ENCODE measurements at places on chromosomes 16 and 17.

DNA sequence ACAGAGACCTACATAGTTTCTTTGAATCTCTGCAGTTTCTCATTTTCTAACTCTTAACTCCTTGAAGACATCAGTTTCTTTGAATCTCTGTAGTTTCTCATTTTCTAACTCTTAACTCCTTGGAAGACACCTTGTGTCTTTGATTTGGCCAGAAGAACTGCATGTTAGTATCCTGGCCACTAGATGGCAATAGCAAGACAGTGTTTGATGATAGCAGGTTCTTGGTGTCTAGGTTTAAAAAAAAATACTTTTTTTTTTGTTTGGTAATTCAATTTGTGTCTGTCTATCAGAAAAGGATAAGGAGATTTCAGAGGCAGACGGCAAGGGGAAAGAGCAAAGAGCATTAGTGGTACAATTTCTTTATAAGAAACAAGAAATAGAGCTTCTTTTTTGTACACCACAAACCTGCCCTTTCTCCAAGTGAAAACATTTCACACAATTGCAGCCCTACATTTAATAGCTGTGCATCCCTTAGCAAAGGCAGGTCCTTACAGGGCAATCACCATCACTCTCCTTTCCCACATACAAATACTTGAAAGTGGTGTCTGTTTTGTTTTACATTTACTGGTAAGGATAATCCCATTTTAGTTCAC, 1324.9 kb upstream of the CDH8 start:
- DNase-seq, result peak; percentile 40

DNA sequence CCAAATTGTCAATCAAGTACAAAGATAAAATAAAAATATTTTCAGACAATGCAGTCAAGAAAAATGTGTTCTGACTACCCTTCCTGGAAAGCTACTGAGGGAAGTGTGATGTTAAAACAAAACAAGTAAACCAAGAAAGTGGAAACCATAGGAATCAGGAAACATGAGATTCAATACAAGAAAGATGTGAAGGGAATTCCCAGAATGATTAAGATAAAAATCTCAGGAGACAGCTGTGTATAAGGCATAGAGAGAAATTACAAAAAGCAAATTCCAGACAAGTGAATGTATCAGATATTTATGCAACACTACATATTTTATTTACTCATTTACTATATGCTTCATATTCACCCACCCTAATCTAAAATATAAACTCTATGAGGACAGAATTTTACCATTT, 32.2 kb downstream of the TRIM37 start:
- no peak for DNase-seq

GRCh38 chr17:48134912-48135480, 27.4 kb downstream of the SNX11 start:
- DNase-seq, result no peak

- no peak for DNase-seq
Measured at GRCh38 chr17:60823515-60823914, 145.9 kb downstream of the BCAS3 start.

DNA sequence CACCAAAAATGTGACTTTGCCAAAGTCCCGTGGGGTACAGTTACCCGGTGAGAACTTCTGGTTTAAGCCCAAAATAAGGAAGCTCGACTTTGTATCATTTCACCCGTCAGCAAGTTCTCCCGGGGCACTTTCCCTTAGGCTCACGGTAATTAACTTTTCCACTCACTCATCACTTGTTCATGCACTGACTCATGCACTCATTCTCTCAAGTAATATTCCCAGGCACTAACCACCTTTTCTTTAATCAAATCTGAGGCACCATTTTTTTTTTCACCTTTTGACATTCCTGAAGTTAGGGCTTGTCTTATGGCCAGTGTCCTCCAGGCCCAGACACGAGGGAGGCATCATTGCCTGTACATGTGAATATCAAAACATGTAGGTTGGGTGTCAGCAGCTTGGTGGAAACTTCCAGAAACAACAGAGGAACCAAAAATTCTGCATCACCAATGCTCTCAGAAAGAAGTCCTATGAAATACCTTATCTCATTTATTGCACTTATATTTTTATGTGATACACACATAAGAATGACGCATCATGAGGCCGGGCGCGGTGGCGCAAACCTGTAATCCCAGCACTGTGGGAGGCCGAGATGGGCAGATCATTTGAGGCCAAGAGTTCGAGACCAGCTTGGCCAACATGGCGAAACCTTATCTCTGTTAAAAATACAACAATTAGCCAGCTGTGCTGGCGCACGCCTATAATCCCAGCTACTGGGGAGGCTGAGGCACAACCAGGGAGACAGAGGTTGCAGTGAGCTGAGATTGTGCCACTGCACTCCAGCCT, 36.1 kb upstream of the ATP2C2 start:
- DNase-seq, result no peak

- DNase-seq, result no peak
Measured at GRCh38 chr16:1992704-1993317, 3.0 kb downstream of the SYNGR3 start.

- no peak for DNase-seq
Measured at GRCh38 chr17:27538156-27538955, 82.1 kb downstream of the KSR1 start.

GRCh38 chr17:21288571-21289017, 4.1 kb downstream of the MAP2K3 start:
- DNase-seq, result no peak

DNA sequence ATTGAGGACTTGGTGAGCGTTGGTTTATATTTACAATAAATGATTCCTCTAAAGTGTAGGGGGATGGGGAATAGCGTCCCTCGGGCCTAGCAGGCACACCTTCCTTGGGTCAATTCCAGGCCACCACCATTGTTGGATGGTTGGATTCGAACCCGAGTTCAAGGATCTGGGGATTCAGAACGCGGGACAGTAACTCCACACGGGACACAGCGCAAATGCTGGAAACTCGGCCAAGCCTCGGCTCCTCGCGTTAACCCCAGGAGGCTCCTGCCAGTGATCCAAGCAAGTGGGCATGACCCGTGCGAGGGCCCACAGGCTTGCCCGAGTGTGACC, 613 bp downstream of the B9D1 start:
- no peak for DNase-seq

DNA sequence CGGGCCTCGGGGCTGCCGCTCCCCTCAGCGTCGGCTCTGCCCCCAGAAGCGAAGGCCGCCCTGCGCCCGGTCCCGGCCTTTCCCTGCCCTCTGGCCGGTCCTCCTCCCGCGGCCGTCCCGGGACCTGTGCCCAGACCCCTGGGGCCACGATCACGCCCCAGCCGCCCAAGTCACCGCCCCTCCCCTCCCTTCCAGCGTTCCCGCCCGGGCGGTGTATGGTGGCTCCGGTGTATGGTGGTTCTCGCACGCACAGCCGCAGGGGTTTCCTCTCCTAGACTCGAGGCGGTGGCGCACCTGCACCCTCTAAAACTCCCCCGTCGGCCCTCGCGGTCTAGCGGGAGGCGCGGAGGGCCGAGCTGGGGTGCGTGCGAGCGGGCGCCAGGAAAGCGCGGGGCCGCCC, 10.0 kb downstream of the TIGD7 start:
- no peak for DNase-seq

- DNase-seq, result no peak
Measured at GRCh38 chr16:1437606-1438005, 6.7 kb downstream of the PERCC1 start.

DNA sequence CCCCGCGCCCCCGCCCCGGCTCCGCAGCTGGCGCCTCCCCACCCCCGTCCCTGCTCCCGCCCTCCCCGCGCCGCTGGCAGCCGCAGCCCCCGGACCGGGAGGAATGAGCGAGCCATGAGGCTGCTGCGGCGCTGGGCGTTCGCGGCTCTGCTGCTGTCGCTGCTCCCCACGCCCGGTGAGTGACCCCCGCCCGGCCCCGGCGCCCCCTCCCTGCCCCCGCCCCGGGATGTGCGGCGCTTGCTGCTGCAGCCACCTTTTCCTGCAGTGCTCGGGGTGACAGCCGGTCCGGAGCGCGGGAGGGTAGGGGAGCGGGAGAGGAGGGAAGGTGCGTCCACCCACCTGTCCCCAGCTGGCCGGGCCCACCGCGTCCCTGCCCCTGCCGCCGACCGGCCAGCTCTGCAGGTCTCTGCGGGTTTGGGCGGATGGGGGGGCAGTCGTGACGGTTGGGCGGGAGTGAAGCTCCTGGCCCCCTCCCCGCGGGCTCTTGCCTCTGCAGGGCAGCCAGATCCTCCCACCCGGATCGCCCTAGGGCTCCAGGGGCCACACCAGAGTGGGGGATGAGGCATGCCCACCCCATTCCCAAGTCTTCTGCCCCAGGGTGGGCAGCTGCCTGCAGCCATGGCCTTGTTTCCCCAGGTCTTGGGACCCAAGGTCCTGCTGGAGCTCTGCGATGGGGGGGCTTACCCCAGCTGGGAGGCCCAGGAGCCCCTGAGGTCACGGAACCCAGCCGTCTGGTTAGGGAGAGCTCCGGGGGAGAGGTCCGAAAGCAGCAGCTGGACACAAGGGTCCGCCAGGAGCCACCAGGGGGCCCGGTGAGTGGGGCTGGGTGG, 513 bp downstream of the ADAM11 start:
- DNase-seq, result no peak

Measured in CMK (cell line).